Panc1 (cell line): ENCODE measurements at places on chromosomes 12 and 14. TPM values are rescaled to one million over a fixed set of nuclear protein-coding genes. Genes with fewer than 3 reads are reported as not detected.

Gene SLC22A17
- total RNA-seq: 3.2 TPM

Gene MGAT4C
- not detected for total RNA-seq

Gene GNPTAB
- total RNA-seq: 40.8 TPM

Gene P3H3
- 11.0 TPM for total RNA-seq

Gene GPX2
- total RNA-seq: 0.15 TPM

Gene PXMP2
- total RNA-seq: 21.3 TPM

Gene GPRC5A
- 648 TPM for total RNA-seq

Gene STYK1
- 0.85 TPM for total RNA-seq

Gene TAS2R7
- total RNA-seq: not detected
